ENCODE measurements at places on chromosomes 4 and X.

DNA sequence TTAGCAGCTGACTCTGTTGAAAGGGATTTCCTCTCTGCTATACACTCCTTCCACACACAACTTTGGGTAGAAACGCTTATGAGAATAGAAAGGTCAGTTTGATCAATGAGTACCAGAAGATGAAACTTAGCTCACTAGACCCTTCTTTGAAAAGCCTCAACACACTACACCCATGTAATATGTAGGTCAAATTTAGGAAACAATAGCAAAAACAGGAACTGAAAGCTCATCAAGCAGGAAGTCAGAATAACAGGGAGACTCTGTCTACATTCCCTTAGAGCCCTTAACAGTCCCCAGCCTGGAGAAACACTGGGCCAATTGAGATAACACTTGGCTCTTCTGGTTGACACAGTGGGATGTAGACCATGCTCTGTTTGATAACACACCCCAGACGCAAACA, 30.7 kb downstream of the SRPX2 start:
- no peak for DNase-seq

GRCh38 chr4:143189528-143189927, 4.8 kb downstream of the USP38 start:
- no peak for DNase-seq

- no peak for DNase-seq
Observed at GRCh38 chr4:184397516-184398163, 76.7 kb downstream of the IRF2 start.

GRCh38 chr4:102196221-102196620, 149.1 kb downstream of the SLC39A8 start:
- no peak for DNase-seq

- DNase-seq: no peak
Observed at GRCh38 chrX:37779857-37780256, at the start of gene CYBB. Gene CYBB (plus strand): TSS chrX:37780059. CDS start chrX:37780078, 19 bp downstream.

- DNase-seq: no peak
Observed at GRCh38 chrX:48896611-48897011, 957 bp downstream of the TIMM17B start.

GRCh38 chrX:131704136-131704695, 160.3 kb downstream of the OR13H1 start:
- DNase-seq: no peak

DNA sequence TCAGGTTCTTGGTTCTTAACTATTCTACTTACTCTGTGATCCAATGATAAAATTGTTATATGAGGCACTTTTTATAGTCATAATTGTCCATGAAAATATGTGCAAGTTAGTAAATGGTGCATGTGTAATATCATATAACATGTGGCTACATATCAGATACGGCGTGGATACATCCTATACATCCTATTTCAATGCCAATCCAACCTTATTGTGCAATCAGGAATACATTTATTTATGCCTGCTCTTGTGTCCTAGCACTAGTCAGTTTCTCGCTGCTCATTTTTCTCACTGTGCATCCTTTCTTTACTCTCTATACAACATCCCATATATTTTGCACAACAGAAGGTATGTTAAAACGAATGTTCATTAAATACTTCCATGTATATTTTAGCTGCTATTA, 1141.1 kb downstream of the FAT4 start:
- no peak for DNase-seq

- peak; percentile 7 for DNase-seq
Observed at GRCh38 chr4:183249854-183250253, 70.2 kb downstream of the CLDN22 start.

- no peak for DNase-seq
Observed at GRCh38 chrX:57380026-57380796, 93.7 kb downstream of the FAAH2 start.

DNA sequence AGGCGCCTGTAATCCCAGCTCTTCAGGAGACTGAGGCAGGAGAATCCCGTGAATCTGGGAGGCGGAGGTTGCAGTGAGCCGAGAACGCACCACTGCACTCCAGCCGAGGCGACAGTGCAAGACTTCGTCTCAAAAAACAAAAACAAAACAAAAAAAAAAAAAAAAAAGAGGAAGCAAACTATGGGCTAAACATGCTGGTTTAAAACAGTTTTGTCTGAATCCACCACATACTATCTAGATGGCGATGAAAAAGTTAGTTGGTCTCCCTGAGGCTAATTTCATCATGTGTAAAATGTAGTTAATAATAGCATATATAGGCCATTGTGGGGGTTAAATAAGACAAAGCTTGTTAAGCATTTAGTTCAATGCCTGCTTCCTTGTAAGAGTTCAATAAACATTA, 451.1 kb downstream of the RPA4 start:
- no peak for DNase-seq

GRCh38 chr4:181525634-181526033, 717.6 kb upstream of the TENM3 start:
- no peak for DNase-seq

DNA sequence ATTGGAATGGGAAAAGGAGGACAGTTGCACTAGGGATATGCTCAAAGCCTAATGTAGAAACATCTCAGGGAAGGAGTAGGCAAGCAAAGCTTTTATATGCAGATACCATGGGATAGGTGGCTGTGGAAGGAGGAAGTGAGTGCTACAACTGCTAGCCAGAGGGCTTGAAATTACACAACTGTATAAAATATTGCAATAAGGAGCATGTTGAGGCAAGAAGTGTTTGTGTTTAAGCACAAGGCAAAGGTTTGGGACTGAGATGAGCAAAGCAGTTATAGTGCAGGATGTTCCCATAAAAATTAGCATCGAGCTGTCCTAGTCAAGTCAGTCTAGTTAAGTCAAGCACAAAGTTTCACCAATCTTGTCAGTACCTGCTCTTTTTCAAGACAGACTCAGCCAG, 35.6 kb upstream of the DCAF8L1 start:
- no peak for DNase-seq

GRCh38 chr4:27716693-27717430, 856.2 kb downstream of the STIM2 start:
- no peak for DNase-seq

- no peak for DNase-seq
Observed at GRCh38 chrX:15245896-15246295, 24.0 kb downstream of the ASB9 start.
